ENCODE measurements at places on chromosomes 12 and 14.

GRCh38 chr14:34867199-34867598, 8.0 kb downstream of the BAZ1A start:
- DNase-seq = no peak

- no peak for DNase-seq
These were observed 14.1 kb downstream of the STAB2 start for GRCh38 chr12:103600967-103601728.

- DNase-seq = no peak
These were observed 85.5 kb upstream of the PTPRB start for GRCh38 chr12:70722584-70723343.

GRCh38 chr14:52125885-52126284, 57.0 kb upstream of the NID2 start:
- DNase-seq = no peak

DNA sequence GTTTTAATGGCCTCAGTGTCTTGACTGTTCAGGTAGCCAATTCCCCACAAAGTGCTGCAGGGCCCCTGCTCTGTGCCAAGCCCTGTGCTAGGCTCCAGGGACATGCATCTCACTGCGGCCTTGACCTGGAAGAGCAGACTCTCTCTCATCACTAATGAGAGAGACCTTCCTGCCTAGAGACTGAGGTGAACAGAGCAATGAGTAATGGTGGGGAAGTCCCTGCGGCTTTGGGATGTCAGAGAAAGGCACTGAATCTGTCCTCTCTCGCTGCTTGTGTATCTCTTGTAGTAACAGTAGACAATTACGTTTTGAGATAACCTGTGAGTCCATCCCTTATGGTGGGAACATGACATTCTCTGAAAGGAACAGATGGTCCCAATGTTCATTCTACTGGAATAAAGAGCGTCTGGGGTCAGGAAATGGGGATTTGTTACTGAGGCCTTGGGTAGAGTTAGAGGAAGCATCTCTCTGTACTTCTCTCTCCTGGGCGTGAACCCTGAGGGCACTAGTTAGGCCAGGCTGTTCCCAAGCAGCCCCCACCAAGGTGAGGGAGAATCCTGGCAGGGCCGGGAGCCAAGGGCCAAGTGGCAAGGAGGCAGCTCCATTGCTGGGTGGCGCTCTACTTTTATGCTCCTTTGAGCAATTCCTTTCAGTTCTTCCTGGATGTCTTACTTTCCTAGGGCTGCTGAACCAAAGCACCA, 13.5 kb downstream of the NFATC4 start:
- no peak for DNase-seq

GRCh38 chr12:127811988-127812387, 455.0 kb upstream of the TMEM132C start:
- DNase-seq = no peak

DNA sequence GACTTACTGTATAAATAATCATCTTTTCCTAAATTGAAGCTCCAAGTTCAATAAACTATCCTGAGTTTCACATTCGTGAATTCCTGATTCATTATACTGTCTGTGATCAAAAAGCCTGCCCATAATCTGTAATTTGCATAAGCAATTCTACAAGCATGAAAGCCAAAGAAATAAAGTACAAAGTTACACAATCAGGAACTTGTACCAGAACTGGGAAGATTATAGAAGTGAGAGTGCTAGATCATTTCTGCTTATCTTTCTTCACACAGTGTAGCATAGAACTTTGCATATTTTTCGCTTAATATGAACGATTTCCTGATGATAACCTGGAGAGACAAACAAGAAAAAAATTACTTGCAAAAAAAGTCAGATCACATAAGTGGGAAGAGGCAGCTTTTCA, 308.2 kb downstream of the C12orf50 start:
- no peak for DNase-seq

- DNase-seq = no peak
These were observed 5.3 kb downstream of the SLC5A8 start for GRCh38 chr12:101204602-101205304.

- no peak for DNase-seq
These were observed 1.8 kb downstream of the FLRT2 start for GRCh38 chr14:85531587-85532373.

DNA sequence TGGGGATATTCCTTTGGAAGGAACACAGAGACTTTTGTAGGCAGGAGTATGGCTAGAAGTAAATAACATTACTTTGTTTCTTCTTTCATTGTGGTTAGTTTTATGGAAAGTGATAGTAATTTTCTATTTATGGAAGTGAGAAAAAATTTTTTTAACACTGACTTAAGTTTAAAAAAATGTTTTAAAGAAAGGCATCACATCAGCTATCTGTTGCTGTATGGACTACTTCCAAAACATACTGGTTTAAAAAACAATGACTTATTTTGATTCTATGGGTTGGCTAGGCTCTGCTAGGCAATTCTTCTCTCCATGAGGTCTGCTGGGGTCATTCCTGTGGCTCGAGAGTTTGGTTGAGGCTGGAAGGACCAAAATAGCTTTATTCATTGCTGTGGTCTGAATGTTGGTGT, 31.7 kb upstream of the SLC38A2 start:
- no peak for DNase-seq

GRCh38 chr14:72801381-72801812, 92.5 kb downstream of the DPF3 start:
- no peak for DNase-seq

DNA sequence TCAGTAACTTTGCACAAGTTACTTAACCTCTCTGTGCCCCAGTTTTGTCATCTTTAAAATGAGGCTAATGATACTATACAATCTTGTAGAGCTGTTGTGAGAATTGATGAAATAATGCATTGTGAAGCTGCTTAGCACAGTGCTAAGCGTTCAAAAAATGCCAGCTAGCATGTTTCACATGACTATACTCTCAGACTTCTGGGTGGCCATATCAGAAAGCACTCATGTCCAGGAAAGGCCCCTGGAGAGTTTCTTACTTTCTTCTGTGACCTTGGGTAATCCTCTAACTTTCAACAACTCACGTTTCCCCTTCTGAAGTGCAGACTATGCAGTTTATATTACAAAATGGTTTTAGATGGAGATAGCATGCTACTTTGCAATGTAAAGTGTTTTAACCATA, 68.1 kb downstream of the TPH2 start:
- no peak for DNase-seq

GRCh38 chr14:69287098-69288010, 27.4 kb downstream of the GALNT16 start:
- DNase-seq = no peak

GRCh38 chr14:33946679-33947476, 4.0 kb downstream of the EGLN3 start:
- no peak for DNase-seq

DNA sequence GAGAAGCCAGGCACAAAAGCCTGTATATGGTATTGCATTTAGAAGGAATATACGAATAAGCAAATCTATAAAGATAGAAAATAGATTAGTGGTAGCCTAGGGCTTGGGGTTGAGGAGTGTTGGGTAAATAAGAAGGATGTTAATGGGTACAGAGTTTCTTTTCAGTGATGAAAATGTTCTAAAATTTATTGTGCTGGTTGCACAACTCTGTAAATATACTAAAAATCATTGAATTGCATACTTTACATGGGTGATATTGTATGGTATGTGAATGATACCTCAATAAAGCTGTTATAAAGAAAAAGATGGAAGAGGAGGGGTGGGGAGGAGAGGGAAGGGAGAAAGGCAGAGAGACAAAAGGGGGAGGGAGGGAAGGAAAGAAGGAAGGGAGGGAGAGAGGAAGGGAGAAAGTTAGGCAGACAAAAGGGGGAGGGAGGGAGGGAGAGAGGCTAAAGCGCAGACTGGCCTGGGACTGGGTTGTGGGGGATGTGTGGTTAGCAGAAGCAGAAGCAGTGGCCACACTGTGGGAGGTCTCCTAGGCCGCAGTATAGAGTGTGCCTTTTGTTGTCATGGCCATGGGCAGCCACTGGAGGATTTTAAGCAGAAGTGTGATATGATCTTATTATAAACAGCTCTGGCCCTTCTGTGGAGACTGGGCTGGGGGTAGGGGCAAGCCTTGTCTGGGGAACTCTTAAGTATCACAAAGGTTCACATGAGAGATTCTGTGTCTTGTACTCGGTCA, 73.6 kb upstream of the ELK3 start:
- no peak for DNase-seq

DNA sequence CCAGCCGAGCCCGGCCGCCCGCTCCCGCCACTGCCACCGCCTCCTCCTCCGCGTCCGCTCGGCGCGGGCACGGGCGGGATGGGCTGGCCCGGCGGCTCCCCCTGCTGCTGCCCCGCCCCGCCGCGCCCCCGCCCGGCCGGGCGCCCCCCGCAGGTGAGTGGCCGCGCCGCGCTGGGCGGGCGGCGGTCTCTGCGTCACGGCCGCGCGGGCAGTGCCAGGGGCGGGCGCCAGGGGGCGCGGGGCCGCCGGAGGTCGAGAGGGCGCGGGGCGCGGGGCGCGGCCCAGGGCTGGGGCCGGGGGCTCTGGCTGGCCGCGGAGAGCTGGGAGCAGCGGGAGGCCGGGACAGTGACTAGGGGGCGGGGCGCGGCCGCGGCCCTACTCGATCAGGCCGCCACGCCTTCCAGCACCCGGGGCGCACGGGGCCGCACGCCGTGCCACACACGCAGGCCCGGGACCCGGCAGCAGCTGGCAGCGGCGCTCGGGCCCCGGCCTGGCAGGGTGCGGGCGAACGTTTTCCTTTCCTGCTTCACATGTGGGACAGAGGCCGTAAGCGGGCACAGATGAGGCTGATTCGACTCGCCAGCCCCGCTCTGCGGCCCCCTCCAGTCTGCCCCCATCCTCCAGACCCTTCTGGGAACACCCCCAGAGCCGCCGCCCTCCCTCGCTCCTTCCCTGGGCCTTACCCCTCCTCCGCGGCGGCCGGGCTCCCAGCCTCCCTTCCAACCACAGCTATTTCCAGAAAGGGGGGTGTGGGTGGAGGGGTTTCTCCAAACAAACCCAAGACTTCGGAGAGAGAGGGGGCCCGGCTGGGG, 2.4 kb upstream of the TNS2 start:
- peak; percentile 75 for DNase-seq

- no peak for DNase-seq
These were observed 92.5 kb upstream of the NAP1L1 start for GRCh38 chr12:76176940-76177339.

GRCh38 chr12:22866406-22866805, 241.4 kb downstream of the ETNK1 start:
- no peak for DNase-seq

GRCh38 chr12:130391186-130391585, 53.5 kb downstream of the PIWIL1 start:
- DNase-seq = no peak

- DNase-seq = no peak
These were observed 70.5 kb downstream of the FGD6 start for GRCh38 chr12:95146769-95147168.

- no peak for DNase-seq
These were observed 9.4 kb upstream of the GAS2L3 start for GRCh38 chr12:100564090-100564489.

GRCh38 chr12:132614029-132614428, 3.6 kb upstream of the LRCOL1 start:
- no peak for DNase-seq

- DNase-seq = no peak
These were observed 259.2 kb upstream of the NOVA1 start for GRCh38 chr14:26856876-26857518.

GRCh38 chr12:122062832-122063693, 15.5 kb upstream of the MLXIP start:
- DNase-seq = no peak

GRCh38 chr14:89619596-89619995, 202.6 kb upstream of the FOXN3 start:
- no peak for DNase-seq

DNA sequence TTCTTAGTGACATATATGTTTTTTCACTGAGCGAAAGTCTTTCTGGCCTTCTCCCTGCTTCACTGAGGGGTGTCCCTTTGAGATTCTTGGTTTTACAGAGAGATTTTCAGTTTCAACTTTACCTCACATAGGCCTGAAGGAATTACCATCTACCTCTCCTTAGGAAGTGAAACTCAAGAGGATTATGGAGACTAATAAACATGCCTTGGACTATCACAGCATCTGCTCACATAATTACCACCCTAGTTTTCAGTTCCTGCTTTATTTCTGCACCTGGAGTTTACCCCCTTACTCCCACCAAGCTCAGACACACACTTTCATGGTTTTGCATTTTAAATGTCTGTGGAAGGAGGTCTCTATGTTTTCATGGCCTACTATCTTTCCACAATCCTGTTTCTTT, 118.3 kb upstream of the SCAF11 start:
- no peak for DNase-seq

DNA sequence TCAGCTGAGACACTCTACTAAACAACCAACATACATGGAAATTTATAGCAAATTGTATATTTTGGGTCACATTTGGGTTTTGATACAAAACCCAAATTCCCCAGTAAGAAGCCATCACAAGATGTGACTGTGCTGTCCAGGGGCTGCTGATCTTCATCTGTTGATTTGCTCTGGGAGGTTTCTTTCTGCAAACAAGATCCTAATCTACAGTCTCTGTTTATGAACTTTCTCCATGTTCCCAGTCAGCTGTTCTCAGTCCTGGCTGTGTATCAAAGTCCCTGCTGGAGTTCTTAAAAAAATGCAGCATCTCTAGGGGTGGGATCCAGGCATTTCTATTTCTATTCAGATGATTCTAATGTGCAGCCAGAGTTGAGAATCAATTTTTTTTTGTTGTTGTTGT, 85.1 kb downstream of the ATP23 start:
- no peak for DNase-seq

- no peak for DNase-seq
These were observed 118.6 kb upstream of the CCDC175 start for GRCh38 chr14:59695198-59695597.

GRCh38 chr14:35277179-35277578, 15.0 kb upstream of the PSMA6 start:
- DNase-seq = no peak

GRCh38 chr14:88234442-88234841, 88.6 kb downstream of the KCNK10 start:
- DNase-seq = no peak

- no peak for DNase-seq
These were observed 37.0 kb downstream of the RPH3A start for GRCh38 chr12:112828541-112828940.

GRCh38 chr12:123696646-123697045, 15.5 kb upstream of the ATP6V0A2 start:
- no peak for DNase-seq

DNA sequence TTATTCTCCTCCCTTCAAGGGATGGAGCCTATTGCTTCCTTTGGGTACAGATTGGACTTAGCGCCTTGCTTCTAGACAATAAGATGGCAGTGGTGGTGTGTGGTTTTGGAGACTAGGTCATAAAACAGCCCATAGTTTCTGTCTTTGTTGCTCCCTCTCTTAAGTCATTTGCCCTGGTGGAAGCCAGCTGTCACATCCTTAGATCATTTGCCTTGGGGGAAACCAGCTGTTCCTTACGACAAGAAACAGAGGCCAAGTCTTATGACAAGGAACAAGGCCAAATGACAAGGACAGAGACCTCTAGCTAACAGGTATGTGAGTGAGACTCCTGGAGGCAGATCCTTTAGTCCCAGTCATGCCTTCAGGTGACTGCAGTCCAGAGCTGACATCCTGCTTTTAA, 9.2 kb upstream of the PALS1 start:
- DNase-seq = no peak

GRCh38 chr14:34650786-34651584, 21.0 kb upstream of the SNX6 start:
- DNase-seq = no peak
